ENCODE measurements at places on chromosomes 6 and 20.
A peak's percentile ranks its signal among the peaks of the same experiment; 100 is the strongest.

- no peak for DNase-seq
These were observed 475.2 kb upstream of the MARCKS start for GRCh38 chr6:113381959-113382358.

DNA sequence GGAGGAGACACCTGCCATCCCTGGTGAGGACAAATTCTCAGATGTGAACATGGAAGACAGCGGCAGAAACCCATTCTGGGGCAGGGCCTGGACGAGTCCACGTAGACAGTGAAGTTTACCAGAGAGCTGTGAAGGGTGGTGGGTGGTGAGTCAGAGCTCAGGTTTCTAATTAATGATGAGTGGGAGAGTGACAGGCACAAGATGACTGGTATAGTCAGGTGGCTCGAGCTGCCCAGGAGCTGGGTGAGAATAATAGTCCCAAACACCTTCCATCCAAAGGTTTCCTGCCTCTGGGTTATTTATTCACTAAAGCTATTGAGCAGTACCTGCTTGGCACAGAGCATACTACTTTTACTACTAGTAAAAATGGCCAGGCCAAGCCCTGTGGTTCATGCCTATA is 6.0 kb downstream of the TLDC2 start:
- no peak for DNase-seq

DNA sequence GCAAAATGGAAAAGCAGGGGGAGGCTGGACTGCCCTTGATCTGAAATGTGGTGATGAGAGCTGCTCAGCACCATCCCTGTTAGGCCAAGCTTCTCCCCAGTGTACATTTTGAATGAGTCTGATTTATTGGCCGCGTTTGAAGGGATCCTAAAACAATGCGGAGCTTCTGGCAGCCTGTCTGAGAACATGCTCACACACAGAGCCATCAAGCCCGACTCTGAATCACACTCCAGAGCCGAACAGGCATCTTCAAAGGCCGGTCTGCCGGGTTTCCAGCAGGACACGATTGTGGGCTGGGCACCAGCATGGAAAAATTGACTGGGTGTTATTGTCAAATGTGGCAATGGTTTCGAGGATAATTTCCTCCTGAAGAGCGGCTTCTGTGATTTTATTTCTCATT is 235.9 kb downstream of the TFAP2C start:
- no peak for DNase-seq

DNA sequence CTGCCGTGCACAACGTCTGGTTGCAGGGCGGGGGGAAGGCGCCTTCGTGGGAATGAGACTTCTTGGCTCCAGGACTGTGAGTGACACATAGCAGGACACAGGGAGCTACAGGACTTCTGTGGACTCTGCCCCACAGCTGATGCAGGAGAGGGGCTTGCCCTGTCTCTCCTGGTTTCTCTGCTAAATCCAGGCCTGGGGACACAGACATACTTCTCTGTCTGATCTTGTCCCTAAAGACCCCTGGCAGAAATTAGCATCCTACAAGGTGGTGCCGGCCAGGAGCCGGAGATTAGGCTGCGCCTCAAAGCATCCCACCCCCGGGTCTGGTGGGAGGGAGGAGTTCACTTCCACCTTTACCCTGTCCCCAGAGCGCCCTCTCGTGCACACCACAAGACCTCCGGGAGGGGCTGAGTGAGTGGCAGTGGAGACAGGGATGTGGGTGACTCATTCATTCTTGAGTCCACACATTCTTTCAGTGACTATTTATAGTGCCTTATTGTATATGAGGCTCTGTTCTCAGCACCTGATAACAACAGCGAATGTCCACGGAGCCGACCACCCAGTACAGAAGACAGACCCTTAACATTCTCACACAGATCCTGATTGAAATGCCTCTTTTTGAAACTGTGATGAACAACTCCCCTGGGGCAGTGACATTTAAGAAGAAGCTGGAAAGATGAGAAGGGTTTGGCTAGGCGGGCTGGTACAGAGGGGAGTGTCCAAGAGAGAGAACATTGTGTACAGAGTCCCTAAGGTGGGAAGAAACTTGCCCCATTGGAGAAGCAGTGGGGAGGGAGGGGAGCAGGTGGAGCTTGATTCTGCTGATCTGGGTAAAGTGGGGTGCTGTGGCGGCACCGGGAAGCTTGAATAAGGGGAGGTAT is 39.0 kb downstream of the GMPR start:
- peak; percentile 69 for DNase-seq

DNA sequence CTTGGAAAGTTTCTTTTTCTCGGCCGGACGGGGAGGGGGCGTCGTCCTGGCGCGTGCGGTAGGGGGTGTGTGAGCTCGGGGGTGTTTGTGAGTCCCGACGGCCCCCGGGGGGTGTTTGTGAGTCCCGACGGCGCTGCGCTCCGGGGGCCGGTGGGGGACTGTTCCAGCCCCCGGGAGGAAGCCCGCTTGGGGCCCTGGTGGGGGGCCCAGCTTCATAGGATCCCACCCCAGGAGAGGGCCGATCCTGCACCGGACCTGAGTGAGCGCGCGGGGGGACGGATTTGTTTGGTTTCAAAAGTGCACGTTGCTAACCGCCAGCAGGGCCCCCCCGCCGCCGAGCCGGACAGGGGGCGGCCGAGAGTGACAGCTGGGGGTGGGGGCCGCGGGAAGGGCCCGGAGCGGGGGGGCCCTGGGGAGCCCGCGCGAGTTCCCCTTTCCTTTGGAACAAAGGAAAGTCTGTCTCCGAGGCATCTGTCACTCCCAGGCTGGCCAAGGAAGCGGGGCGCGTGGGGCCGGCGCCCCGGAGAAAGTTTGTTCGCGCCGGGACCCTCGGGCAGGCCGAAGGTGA is 485 bp downstream of the TGIF2 start:
- DNase-seq, result no peak

- DNase-seq, result no peak
These were observed 39.2 kb upstream of the TPD52L1 start for GRCh38 chr6:125114248-125114858.

DNA sequence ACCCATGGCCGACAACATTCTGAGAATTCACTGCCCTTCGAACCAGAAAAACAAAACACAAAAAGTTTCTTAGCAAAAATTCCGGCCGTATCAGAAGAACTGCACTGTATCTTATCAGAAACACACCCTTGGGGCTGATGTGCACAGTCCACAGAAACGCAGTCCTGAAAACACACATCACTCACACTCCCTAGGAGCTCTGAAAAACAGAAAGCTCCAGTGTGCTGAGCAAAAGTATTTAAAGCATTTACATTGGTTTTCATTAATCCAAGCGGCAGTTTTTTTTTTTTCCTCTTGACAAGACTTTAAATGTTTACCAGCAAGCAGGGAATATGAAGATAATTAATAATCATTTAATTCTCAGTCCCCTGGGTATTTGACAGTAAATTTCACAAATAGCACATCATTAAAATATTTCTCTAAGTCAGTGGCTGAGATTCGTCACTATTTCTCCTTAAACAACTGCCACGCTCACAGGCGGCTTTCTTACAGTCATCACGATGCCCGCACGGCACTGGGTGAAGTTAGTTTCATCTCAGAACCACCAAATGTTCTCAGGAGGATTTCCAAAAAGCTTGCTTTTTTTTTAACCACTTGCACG is 13.3 kb downstream of the NFATC2 start:
- no peak for DNase-seq

DNA sequence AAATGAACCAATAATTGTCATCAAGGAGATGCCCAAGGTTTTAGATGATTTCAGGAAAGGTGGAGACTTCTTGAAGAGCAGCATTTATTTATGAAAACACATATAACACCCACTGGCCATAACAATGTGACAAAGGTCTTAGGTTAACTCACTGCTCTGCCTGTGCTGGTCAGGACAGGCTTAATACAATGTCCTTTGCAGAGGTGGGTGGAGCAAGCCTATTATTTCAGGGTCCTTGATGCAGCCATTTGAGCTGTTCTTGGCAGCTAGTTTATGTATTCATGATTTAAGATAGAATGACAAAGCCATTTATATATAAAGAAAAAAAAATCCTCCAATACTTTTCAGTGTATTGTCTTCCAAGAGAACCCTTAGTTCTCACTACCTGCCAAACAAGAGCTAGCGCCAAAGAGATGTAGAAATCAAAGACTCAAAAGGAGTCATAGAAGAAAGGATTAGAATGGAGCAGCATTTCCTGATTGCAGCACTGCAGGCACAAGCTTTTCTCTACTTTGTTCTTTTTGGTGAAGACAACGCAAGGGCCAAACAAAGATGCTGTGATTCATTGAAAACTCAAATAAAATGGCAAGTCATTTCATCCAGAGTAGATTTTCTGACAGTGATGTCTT is 124.3 kb upstream of the TSHZ2 start:
- no peak for DNase-seq

Data from BJ (cell line).